Fibroblast of skin of right biceps (primary cell): ENCODE measurements at places on chromosomes 13 and 19.
A peak's percentile ranks its signal among the peaks of the same experiment; 100 is the strongest.

DNA sequence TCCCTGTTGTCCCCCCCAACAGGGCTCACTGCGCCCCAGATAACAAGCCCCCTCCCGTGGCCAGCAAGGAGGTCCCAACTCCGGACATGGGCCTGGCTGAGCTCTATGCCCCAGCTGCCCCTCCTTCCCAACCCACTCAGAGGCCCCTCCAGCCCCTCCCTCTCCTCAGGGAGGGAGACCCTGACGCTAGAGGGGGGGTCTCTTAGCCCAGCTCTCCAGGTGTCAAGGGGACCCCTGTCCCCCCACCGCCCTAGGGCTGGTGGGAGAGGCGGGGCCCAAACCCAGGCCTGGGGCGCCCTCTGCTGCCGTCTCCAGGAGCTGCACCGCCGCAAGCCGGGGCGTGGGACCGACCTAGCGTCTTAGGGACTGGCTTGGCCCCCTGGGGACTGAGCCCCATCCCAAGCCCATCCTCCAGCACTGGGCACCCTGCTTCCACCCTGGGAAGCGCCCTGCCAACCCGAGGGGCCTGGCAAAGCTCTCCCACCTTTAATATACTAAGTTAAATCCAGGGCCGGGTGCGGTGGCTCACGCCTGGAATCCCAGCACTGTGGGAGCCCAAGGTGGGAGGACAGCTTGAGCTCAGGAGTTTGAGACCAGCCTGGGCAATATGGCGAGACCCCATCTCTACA, 1.4 kb downstream of the GRIN3B start:
- peak; percentile 33 for DNase-seq

DNA sequence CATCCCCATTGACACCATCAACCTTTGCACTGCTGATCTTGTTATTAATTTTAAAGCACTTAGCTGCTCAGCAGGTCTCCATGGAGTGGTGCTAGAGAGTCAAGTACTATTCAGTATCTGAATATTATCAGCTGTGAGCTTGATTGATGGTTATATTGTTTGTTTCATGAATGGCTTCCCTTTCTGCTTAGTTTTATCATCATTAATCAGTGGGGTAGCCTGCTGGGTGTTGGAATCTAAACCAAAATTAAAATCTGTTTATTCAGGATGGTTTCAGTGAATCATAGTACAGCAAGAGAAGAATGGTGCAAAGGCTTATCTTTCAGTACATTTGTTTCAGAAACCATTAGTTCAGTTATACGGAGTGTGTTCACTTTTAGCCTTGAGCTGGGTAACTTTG, 42.5 kb upstream of the SCEL start:
- DNase-seq: no peak

GRCh38 chr13:46032341-46032740, 20.2 kb downstream of the ZC3H13 start:
- DNase-seq: no peak

DNA sequence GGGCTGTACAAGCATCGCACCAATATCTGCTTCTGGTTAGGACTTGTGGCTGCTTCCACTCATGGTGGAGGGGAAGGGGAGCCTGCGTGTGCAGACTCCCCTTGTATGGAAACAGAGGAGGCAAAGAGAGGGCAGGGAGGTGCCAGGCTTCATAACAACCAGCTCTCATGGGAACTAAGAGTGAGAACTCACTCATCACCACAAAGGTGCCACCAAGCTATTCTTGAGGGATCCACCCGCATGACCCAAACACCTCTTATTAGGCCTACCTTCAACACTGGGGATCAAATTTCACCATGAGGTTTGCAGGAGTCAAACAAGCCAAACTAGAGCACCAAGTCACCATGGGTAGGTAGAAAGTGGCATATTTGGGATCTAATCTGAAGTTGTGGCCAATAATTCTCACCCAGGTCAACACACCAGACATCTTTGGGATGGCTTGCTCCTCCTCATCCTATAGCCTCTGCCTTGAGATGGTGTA, 46.4 kb downstream of the RUBCNL start:
- no peak for DNase-seq

GRCh38 chr13:27792393-27793218, at the start of gene GSX1:
GSX1 (plus strand) TSS chr13:27792483; CDS start chr13:27792691, 208 bp downstream.
- peak; percentile 63 for DNase-seq

- DNase-seq: no peak
These were observed 57.7 kb downstream of the PTPRS start for GRCh38 chr19:5282901-5283300.

DNA sequence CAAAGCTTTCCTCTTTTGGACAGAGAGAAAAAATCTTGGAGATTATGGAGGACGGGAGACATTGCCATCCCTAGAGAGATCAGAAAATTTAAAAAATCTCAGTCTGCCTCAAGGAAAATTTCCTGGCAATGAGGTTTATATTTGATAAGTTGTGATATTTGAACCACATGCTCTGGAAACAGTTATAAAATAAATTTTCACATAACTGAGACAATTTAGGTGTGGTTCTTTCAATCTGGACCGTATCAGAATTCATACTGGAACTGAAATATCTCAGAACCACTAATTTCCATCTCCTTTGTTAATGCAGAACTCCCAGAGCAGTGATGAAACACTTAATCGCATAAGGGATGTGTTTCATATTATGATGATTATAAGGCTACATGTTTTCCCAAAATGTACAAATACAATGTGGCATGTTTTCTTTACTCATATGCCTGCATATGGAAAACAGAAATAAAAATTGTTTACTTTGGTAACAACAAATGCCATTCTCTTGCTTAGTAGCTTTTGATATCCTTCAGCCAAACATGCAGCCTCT, 13.7 kb downstream of the UBE2L5 start:
- no peak for DNase-seq

GRCh38 chr19:14271840-14272239, 65.9 kb upstream of the ADGRL1 start:
- DNase-seq: no peak

- DNase-seq: no peak
These were observed 687.4 kb downstream of the DIAPH3 start for GRCh38 chr13:59476366-59476765.

- DNase-seq: no peak
These were observed 74.8 kb upstream of the ZNF835 start for GRCh38 chr19:56746367-56746766.

DNA sequence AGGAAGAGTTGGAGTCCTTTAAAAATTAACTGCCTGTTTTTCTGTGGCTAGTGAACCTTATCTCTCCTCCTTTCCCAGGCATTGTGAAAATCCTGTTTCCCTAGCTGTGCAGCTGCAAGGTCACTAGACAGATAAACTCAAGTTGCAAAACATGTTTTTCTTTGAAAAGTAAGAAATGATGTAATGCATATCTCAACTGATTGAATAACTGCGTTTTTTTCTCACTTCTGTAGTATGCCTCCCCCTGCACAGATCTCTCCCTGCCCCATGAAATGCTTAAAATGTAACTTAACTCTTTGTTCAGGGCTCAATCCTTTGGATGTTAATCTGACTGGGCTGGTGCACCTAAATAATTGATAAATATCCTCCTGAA, 27.7 kb upstream of the CYSLTR2 start:
- no peak for DNase-seq

- no peak for DNase-seq
These were observed 1778.7 kb upstream of the MIR17HG start for GRCh38 chr13:89568746-89569145.

- no peak for DNase-seq
These were observed 223.5 kb downstream of the KLF12 start for GRCh38 chr13:73910733-73911132.

DNA sequence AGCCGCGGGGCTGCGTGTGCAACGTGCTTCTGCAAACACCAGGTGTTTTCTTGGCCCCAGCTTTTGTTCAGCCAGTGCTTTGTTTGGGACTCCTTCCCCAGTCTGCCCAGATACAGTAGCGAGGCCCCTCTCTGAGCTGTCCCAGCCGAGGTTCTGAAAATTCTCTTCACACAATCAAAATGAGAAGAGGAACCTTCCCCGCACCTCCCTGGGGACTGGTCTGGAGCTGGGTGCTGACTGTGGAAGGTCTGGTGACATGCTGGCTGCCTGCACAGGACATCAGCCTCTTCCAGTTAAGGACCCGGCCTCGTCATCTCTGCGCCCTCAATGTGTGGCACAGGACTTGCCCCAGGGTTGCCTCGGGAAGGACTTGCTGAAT, 4.2 kb downstream of the ATP4A start:
- no peak for DNase-seq

DNA sequence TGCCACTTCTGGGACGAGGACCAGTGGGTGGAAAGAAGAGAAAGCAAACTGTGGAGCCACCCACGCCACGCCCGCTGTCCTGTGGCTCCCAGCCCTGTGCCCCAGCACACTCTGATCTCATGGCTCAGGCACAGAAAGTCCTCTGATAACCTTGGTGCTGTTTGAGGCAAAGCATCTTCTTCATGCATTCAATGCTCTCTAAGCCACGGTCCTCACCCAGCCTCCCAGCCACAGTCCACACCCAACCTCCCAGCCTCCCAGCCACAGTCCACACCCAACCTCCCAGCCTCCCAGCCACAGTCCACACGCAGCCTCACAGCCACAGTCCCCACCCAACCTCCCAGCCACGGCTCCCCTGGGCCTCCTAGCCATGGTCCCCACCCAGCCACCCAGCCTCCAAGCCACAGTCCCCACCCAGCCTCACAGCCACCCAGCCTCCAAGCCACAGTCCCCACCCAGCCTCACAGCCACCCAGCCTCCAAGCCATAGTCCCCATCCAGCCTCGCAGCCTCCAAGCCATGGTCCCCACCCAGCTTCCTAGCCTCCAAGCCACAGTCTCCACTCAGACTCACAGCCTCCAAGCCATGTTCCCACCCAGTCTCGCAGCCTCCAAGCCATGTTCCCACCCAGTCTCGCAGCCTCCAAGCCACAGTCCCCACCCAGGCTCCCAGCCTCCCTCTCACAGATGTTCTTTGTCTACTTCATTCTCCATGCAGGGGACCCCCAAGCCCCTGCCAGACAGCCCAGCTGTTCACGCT, 74.9 kb downstream of the SOX1 start:
- no peak for DNase-seq

DNA sequence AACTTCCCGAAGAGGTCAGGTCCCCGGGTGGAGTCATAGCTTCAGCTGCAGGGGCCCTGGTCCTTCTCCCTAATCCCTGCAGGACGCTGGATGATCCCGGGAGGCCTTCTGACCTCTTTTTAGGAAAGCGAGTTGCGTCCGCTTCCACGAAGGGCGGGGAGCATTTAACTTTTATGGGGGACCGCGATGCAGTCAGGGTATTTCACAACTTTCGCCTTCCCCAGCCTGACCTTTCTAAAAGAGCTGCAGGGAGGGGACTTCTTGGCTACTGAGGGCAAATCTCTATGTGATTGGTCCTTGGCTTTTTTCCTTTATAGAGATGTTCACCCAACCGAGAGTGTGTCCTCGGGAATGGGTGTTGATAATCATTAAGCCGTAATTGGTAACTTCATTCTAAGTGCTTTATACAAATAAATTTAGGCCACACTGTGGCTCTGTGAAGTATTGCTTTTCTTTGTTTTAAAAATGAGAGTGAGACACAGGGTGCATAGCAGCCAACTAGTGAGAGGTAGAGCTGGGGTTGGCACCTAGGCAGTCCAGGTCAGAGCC, 778 bp downstream of the ZNF230 start:
- DNase-seq: peak; percentile 1

DNA sequence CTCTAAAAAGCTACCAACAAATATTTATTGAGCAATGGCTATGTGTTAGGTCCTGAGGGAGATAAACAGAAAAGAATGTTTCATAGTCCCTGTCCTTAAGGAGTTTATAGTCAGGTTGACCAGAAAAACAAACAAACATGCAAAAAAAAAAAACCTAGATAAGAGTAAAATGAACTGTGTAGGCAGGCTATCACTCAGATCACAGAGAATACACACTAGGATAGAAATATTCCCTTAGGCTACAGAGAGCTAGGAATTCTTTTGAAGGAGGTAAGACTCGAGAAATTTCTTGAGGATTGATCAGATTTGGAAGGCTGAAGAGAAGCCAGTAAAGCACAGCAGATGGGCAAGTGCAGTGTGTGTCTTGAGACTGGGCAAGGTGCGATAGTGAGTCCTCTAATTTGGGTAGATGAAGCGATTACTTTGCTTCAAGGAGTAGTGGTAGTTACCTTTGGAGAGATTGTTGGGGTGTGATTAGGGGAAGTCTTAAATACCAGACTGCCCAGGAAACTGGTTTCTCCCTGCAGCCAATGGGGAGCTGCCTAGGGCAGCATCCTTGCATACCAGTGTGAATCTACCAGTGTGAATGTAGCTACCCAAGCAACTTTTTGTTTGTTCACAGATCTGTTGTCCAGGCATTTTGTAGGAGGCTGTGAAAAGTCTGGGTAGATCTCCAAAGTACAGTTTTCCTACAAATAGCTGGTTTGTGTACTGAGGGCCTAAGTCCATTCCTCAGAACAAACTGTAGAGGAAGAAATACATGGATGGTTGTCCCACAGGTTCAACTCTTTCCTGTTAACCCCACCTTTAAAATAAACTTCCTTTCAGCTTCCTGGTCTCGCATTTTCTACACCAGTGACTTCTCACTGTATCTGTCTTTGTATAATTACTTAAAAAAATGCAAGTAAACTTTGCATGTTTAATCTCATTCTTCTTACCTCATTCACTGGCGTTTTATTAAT, 314.1 kb downstream of the KLF5 start:
- no peak for DNase-seq

DNA sequence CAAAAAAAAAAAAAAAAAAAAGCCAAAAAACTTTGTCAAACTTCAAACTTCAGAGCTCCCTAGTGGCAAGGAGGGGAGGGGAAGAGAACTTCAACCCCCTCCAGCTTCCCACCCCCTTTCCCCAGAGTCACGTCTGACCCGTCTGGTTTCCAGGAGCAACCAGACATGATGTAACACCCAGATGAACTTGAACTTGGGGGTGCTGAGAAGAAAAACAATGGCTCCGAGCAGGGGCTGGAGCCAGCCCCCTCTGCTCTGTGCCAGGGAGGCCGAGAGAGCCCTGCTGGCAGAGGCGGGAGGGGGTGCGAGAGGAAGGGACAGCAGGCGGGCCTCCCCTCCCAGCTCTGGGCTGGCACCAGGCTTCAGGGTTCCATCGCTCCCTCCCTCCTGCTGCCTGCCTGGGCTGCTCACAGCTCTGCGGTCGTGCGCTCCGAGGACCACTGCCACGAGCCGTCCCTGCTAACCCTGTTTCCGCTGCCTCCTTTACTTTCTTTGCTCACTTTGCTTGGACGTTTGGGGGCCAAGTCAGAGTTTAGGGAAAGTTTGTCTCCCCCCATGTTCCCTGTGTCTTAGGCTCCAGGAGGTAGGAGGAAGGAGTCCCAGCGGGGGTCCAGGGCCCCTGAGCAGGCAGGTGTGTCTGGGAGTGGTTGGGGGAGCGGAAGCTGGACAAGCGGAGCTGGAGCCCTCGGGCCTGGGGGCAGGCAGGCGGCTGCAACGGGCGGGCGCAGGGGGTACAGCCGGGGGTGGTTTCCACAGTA, 11.1 kb downstream of the LYL1 start:
- peak; percentile 95 for DNase-seq

GRCh38 chr13:114124921-114125320, 7.5 kb downstream of the RASA3 start:
- peak; percentile 86 for DNase-seq
